ENCODE measurements at places on chromosomes 2 and 18.

- DNase-seq: no peak
Measured at GRCh38 chr18:4789506-4789905, 334.4 kb upstream of the DLGAP1 start.

DNA sequence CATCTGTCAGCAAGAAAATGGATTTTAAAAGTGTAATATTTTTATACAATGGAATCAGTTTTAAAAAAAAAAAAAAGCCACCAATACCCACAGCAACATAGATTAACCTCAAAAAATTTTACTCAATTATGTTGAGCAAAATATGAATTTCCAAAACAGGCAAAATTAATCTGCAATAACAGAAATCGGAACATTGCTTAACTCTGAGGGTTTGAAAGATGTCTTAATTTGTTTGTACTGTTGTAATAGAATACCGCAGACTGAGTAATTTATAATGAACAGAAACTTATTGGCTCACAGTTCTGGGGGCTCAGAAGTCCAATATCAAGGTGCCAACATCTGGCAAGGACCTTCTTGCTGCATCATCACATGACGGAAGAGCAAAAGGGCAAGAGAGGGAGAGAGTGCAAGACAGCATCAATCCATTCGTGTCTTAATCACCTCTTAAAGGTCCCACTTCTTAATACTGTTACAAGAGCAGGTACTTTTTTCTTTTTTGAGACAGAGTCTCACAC is 31.8 kb upstream of the TNFAIP6 start:
- DNase-seq: no peak

- no peak for DNase-seq
Measured at GRCh38 chr2:72140621-72140960, 7.1 kb downstream of the CYP26B1 start.

DNA sequence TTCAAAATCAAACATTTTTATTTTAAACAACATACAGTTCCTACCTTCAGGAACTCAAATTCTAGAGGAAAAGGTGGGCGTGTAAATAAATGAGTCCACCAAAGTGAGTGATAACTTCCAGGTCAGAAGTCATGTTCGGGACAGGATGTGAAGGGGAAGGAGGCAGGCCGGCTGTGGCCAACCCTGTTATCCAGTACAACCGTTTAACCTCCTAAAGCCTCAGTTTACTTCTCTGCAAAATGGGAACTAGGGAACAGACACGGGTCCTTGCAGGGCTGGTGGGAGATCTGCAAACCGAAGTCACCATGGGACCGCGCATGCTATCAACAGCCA is 373 bp downstream of the EIPR1 start:
- DNase-seq: no peak

All from activated naive CD8-positive, alpha-beta T cell treated with anti-CD3 and anti-CD28 coated beads, Interleukin-2, amount 50 U/mL, for 24 hours (primary cell).